ENCODE measurements at places on chromosomes 4 and X.

GRCh38 chrX:38249965-38250364 is 29.3 kb upstream of the SRPX start:
- no peak for ATAC-seq

DNA sequence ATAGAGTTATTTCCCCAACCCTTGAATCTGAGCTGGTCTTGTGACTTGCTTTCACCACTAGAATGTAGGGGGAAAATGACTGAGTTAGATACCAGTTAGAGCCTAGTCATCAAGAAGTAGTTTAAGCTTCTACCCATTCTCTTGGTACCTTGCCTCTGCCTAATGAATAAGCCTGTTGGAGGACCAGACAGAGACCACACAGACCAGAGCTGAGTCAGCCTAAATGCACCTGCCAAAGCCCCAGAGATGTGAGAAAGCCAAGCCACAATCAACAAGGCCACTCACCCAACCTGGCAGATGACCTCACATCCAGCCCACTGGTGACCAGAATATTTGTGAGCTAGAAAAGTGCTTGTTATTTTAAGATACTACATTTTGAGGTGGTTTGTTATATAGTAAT is 85.2 kb upstream of the DCLK2 start:
- ATAC-seq, result no peak

DNA sequence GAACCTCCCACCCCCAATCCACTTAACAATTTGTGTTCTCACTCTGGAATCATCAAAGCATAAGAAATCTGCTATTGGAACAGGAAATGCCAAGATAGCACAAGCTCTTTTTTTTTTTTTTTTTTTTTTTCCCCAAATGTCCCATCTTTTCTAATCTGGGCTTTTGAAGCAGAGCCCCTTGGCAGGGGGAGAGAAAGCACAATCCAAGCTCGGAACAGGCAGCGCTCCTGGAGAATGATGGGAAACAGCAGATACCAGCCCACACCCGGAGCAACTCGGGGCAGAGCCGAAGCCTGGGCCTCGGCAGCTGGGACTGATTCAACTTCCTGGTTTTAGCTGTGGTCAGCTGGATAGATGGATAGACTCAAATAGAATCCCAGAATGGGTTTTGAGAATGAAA is 235.1 kb downstream of the QDPR start:
- no peak for ATAC-seq

- ATAC-seq, result peak; percentile 76
These were observed 28.1 kb downstream of the DDIT4L start for GRCh38 chr4:100162027-100162685.

DNA sequence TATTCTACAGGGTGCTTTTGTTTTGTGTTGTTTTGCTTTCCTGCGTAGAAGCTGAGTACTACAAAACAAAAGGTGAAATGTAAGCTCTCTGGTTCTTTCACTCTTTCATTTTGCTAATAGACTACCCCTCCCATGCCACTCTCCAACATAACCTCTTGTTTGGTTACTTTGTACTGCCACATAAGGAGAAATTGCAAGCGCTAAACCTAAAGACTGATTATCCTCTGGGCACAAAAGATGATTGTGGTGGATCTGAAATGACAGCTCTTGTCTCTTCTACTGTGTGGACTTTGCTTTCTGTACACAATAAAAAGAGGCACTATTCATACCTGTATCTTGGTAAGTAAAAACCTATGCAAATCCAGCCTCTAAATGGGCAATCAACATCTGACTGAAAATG is 5.3 kb downstream of the MBNL3 start:
- ATAC-seq, result no peak

GRCh38 chrX:53255738-53256191 is 25.6 kb downstream of the IQSEC2 start:
- ATAC-seq, result no peak

DNA sequence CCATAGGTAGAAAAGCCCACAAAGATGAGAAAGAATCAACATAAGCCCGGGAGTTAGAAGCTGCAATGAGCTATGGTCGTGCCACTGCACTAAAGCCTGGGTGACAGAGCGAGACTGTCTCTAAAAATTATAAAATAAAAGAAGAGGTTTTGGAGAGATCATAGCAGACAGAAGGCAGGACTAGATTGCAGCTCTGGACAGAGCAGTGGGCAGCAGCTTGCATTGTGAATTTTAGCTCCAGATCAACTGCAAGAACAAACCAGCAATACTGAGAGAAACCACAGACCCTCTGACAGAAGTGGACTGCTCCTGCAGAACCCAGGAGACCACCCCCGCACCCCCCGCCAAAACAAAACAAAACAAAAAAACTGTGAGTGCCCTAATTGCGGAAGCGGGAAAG is 30.6 kb downstream of the SOWAHB start:
- no peak for ATAC-seq

DNA sequence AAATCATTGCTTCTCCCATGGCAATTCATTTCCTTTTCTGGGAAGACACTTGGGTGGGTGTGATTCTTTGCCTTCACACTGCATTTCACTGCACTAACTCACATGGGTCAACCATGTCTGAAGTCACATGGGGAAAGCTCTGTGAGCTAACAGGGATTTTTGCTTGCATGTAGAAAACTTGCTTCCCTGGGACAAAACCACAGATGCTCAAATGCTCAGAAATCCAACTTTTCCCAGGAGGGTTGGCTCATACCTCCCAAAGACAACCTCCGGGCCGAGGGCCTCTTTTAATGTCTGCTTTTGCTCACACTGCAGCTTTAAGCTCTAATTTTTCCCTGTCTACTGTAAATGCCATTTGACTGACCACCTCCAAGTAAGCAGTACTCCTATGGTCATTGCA is 1695.2 kb downstream of the STIM2 start:
- no peak for ATAC-seq

DNA sequence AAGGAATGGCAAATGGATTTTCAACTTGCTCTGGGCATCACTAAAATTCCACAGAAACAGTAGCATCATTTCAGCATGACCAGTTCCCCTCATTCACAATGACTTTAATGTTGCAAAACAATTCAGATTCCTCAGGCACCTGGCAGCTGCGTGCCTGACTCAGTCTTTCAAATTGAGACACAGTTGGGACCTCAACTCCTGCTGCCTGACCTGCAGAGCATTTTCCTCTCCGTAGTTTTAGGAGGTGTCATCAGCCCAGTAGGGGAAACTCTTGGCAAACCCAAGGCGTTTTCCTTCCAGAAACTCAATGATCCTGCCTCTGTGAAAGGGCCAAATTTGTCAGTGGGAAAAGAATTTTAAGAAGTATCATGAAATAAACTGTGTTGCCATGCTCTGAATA is 388.9 kb downstream of the SPRY1 start:
- no peak for ATAC-seq

- ATAC-seq, result no peak
These were observed 298.4 kb upstream of the MAOA start for GRCh38 chrX:43357741-43358140.

DNA sequence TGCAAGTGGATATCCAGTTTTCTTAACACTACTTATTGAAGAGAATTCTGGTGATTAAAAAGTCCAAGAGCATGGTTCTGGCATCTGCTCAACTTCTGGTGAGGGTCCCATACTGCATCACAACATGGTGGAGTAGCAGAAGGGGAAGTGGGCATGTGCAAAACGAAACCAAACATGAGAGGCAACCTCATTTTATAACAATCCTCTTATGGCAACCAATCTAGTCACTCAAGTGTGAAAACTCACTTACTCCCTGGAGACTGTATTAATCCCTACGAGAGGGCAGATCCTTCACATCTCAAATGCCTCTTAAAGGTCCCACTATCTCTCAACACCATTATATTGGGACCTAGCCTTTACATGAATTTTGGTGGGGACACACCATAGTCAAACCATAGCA is 55.4 kb upstream of the TRO start:
- ATAC-seq, result no peak

DNA sequence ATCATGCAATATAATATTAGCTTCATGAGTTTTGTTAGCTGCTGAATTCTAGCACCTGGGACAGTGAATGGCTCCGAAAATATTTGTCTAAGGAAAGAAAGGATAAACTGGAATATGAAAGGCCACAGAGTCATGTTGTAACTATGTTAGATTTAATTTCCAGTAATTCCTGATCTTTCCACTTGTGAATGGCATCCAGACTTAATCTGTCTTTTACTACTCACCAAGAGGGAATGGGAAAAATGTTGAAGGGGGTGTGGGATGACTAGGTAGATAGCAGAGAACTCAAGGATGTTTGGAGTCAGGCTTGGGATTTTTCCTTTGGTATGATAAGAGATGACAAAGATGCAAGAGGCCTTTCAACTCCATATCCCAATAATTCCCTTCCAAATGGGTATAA is 9.4 kb downstream of the ADH6 start:
- no peak for ATAC-seq

GRCh38 chr4:150931796-150932195 is 83.3 kb downstream of the LRBA start:
- ATAC-seq, result no peak

GRCh38 chr4:174933083-174933482 is 14.9 kb downstream of the ADAM29 start:
- ATAC-seq, result no peak

DNA sequence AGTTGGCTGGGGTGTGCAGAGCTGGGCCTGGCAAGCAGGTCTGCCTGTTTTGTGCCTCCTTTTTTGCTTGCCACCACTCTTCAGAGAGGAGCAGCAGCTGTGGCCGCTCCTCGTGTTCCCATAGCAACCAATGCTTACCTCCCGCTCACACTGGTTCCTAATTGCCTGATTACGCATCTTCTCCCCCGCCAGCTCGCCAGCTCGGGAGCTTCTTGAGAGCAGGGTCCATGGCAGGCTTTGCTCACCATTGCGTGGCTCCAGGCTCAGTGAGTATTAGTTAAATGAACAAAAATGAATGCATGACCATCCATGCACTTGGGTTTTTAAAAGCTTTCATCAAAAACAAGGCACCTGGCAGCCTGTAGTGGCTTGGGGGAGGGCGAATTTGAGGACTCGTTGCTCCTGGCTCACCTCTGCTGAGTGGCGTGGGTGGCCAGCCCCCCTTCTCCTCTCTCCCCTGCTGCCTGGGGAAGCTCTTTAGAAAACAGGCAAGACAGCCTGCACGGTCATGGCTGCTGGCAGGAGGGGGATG is 14.2 kb upstream of the PJA1 start:
- no peak for ATAC-seq

DNA sequence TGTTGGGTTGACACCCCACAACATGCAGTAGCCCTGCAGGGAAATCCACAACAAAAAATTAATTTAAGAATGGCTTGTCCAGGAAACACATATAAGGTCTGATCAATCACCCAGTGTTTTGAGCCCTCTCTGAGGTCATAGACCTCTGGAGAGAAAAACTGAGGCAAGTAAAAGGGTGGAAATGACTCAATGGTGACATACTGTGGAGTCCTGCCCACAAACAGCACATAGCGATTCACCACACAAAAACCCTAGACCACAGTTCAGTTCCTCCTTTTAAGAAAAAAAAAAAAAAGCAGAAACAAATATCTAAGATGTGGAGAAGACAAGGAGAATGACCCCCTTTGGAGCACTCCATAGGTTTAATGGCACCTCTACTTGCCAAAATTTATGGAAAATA is 2691.0 kb downstream of the PCDH7 start:
- ATAC-seq, result no peak

DNA sequence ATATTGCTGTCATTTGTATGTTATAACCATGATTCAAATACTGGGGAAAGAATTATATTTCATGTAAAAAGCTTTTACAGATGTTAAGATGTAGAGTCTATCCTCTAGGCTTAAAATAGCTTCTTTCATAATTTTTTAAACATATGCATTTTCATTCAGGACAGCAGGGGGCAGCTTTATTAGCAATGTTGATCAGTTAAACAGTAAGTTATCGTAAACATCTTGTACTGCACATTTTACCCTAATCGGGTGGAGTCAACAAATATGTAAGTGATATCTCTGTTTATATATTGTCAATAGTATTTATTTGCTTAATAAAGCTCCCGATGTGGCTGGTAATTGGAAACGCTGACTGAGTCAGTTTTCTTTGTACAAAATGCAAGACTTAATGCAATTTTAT is 142.5 kb upstream of the MED14 start:
- ATAC-seq, result no peak

DNA sequence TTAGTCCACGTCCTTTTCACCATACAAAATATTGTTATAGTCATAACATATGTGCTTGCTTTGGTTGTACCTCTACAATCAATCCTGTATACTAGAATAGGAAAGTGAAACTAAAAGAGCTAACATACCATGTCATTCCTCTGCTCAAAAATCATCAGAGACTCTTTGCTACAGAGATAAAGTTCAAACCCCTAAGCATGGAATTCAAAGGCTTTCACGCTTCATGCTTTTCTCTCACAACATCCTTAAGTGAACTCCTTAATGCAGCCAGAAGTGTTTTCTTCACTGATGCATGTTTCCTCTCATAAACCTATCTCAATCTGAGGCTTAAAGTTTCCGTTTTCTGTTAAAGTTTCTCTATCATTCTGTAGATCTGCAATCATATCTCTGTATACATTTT is 744.6 kb upstream of the IGFBP7 start:
- no peak for ATAC-seq

DNA sequence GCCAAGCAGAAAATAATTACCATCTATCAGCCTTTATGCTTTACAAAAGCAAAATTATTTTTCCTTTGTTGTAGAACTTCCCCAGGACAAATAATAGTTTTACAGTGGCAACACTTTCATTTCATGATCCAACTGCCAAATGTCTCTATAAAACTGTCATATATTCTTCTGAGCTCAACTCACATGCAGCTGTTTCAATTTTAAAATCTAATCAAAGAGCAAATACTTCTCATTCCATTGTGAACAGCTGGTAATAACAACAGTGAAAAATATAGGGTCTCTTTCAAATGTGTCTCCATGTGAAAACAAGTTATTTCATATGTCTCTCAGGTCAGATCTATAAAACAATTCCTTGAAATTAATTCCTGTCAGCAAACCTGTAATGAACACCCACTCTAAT is 270.6 kb upstream of the SLC7A11 start:
- ATAC-seq, result no peak

DNA sequence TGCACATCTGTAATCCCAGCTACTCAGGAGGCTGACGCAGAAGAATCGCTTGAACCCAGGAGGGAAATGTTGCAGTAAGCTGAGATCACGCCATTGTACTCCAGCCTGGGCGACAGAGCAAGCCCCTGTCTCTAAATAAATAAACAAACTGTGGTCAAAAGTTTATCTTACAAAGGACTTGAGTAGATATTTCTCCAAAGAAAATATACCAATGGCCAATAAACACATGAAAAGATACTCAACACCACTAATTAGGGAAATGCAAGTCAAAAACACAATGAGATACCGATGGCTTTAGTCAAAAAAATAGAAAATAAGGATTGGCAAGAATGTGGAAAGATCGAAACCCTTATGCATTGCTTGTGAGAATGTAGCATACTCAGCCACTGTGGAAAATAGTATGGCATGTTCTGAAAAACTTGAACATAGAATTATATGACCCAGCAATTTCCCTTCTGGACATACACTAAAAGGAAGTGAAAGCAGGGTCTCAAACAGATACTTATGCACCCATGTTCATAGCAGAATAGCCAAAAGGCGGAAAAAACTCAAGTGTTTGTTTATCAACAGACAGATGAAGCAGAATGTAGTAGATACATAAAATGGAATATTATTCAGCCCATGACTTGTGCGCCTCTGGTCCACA is 2.0 kb upstream of the CFAP97 start:
- ATAC-seq, result no peak

- ATAC-seq, result peak; percentile 82
These were observed 135.5 kb downstream of the ARHGAP24 start for GRCh38 chr4:85610450-85610849.

Measured in stimulated activated memory B cell treated with anti-CD40 and anti-IgM and Interleukin-4, amounts not matched to agents 10 μg/mL and 1 μg/mL and 100 μg/mL, for 72 hours (primary cell).